Kidney glomerular epithelial cell (primary cell): ENCODE measurements at places on chromosomes 4 and X.

- DNase-seq = no peak
These were observed 580.3 kb downstream of the FSTL5 start for GRCh38 chr4:161583549-161583948.

- no peak for DNase-seq
These were observed 14.2 kb upstream of the PJA1 start for GRCh38 chrX:69179380-69179911.

- DNase-seq = no peak
These were observed 48.6 kb upstream of the ARHGAP24 start for GRCh38 chr4:85426366-85426765.

DNA sequence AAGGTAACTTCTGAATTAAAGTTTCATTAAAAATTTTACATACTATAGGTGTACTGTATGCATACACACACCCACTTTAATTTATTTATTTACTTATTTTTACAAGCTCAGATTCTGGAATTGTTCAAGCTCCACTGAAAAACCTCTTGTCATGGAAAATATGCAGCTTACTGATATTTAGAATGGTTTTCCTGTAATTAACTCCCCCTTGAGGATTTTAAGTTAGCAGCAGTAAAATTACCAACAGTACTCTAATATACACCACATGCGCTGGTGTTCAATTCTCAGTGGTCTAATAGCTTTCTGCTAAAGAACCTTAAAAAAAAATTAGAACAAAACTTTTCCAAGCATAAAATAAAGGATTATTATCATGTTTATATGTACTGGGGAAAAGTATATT, 12.0 kb downstream of the MAB21L2 start:
- DNase-seq = no peak

DNA sequence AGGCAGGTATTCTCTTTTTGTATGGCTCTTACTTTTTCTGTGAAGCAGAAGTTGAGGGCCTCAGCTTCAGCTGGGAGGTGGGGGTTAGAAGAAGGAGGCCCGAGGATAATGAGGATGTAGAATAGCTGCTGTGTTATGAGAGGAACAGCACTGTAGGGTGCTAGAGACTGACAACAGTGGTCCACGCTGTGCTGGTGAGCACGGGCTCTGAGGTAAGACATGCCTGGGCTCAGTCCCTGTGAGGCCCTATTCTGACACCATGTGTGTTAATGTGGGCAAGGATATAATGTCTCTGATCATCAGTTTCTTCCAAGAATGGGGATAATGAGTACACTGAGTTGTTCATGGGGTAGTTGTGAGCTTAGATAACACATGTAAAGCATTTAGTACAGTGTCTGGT, 55.3 kb upstream of the SFRP2 start:
- DNase-seq = no peak

DNA sequence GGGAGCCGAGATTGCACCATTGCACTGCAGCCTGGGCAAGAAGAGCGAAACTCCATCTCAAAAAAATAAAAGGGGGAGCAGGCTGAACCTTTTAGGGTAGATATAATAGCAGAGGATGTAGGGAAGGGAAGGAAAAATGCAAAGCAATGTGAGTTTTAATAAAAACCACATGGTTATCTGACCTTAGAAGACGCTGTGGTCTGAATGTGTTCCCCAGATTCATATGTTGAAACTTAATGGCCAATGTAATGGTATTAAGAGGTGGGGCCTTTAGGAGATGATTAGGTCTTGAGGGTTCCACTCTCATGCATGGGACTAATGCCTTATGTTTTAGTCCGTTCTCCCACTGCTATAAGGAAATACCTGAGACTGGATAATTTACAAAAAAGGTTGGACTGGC, 114.1 kb upstream of the STX18 start:
- DNase-seq = no peak
